Panc1 (cell line): ENCODE measurements at places on chromosomes 3 and 15. TPM values are rescaled to one million over a fixed set of nuclear protein-coding genes. Genes with fewer than 3 reads are reported as not detected.

PARP9 gene
- 14.5 TPM for total RNA-seq

CHRD gene
- total RNA-seq = 1.4 TPM

GOLGA6D gene
- total RNA-seq = not detected

SNRK gene
- total RNA-seq = 11.0 TPM

CCR3 gene
- total RNA-seq = not detected

UBAP1L gene
- 1.7 TPM for total RNA-seq

KLHL18 gene
- total RNA-seq = 35.4 TPM

LOXL1 gene
- total RNA-seq = 18.6 TPM

NTRK3 gene
- not detected for total RNA-seq

TADA3 gene
- 61.3 TPM for total RNA-seq

IGSF10 gene
- 0.10 TPM for total RNA-seq

RHOV gene
- 4.2 TPM for total RNA-seq

ALS2CL gene
- 2.7 TPM for total RNA-seq

WNT7A gene
- not detected for total RNA-seq

SEMA3B gene
- total RNA-seq = 1.4 TPM

SH3BP5 gene
- total RNA-seq = 12.0 TPM

SERINC4 gene
- not detected for total RNA-seq

ROPN1 gene
- not detected for total RNA-seq

MKRN2OS gene
- not detected for total RNA-seq

LMAN1L gene
- total RNA-seq = not detected

DUOXA2 gene
- not detected for total RNA-seq
